ENCODE measurements at places on chromosomes 3 and 15.

- DNase-seq, result no peak
These were observed 10.7 kb downstream of the ZXDC start for GRCh38 chr3:126464997-126465396.

DNA sequence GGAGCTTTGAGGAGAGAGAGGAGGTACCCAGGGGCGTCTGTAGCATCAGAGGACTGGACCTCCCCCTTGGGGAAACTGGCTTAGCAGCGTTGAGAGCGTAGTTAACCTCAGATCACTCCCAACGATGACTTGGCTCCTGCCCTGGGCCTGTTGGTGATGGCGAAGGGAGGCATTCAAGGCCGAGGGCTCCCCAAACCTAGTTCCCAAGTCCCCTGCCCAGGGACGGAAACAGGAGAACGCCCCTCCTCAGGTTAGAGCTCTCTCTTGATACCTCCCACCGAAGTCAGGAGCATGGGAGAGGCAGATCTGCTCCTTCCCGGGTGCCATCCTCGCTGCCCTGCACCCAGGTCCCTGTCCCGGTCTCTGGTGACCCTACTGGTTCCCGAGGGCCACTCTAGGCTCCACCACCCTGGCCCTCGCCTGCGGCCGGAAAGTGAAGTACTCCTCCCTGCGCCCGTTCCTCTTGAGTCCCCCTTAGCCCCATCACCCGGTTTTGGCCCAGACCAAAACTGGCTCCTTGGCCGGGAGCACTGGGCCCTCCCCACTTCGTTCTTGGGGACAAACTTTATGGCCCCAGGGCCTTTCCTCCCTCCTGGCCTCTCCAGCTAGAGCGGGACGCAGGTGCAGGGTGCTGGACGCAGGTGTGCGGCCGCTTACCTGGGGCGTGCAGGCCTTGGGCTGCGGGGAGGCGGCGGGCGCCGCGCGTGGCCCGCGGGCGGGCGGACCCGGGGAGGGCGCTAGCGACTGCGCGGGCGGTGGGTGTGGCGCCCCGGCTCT is 2.6 kb upstream of the SKOR1 start:
- DNase-seq, result no peak

- DNase-seq, result no peak
These were observed 671.7 kb upstream of the NR2F2 start for GRCh38 chr15:95658799-95659198.

GRCh38 chr15:55248895-55249294 is 40.7 kb downstream of the RAB27A start:
- DNase-seq, result no peak

DNA sequence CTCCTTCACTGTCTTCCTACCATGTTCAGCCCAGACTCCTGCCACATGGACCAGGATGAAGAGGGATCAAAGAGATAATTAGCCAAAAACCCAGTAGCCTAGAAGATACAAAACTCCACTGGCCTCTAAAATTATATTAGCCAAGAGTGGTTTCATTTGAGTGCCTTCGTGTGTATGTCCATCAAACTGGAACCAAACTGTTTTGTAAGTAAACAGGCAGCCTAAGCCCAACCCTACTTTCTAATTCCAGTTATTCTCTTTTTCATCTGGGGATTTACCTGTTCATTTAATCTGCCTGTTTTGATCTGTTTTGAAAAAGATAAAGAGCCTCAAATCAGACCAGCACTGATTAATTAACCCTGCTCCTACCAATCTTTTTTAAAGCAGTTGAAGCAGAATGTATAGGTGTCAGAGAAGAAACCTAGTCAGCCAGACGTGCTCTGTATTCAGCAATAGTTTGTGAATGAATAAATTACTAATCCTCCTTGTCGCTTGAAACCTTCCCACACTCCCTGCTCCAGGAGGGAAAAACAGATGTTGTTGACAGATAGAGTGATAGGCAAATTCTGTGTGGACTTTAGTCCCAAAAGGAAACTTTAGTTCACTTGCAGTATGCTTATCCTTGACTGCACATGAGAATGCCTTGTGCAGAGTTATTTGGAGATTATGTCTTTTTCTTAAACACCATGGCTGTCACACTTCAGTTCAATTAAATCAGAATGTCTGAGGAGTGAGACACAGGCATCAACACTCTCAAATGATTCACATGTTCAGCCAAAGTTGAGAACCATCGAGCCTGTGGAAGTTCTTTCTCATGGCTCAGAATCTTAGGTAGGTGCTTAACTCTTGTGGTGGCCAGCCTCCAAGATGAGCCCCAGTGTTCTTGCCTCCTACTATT is 55.5 kb upstream of the ZBED2 start:
- DNase-seq, result no peak

GRCh38 chr3:181696626-181697230 is 15.0 kb upstream of the SOX2 start:
- no peak for DNase-seq

DNA sequence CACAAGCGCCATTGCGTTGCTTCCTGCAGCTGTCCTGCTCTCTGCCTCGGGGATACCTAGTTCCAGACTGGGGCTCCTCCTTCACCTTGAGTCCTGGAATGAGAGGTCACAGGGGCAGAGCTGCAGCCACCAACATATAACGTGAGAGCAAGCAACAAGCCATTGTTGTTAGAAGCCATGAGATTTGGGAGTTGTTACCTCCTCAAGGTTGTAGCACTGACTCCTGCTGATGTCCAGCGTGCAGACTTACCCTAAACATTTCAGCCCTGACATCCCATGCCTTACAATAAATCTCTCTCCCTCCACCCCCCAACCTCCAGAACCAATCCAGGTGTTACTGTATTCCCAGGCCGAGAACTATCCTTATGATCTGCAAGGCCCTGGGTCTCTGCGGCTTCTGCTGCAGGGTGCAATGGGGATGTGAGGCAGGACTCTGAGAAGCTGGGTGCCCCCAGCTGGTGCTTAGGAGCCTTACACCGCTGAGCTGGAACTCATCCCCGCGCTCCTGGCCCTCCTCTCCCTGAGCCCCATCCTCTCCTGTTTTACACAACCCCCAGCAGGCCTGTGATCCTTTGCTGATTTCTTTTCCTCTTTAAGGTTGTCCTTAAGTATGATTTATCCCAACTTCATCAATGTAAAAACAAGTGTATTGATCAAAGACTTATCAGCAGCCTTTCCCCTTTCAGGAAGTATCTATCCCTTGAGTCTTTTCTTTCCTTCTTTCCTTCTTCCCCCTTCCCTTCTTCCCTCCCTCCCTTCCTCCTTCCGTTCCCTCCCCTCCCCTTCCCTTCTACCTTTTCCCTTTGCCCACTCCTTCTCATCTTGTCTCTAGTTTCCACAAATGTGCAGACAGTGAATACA is 84.2 kb upstream of the ABHD2 start:
- DNase-seq, result no peak
